ENCODE measurements at places on chromosomes 16 and 17.

DNA sequence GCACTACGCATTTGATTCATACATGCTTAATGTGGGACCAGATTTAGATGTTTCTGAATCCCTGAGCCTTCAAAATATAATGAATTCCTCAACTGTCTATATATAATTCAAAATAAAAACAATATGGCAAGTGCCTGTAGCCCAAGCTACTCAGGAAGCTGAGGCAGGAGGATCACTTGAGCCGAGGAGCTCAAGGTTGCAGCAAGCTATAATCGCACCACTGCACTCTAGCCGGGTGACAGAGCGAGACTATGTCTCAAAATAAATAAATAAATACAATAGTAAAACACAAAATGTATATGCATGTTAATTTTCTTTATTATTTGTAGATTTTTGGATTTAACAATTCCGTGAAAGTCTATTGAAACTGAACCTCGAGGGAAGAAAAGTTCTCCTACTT lies 50.6 kb upstream of the IRX6 start:
- DNase-seq, result no peak

- DNase-seq, result no peak
These were observed 528 bp downstream of the HAGHL start for GRCh38 chr16:727291-727977.

GRCh38 chr17:78979780-78980623 lies at the start of gene LGALS3BP:
LGALS3BP (minus strand) TSS chr17:78979923; CDS start chr17:78977191, 2,732 bp downstream.
- no peak for DNase-seq

DNA sequence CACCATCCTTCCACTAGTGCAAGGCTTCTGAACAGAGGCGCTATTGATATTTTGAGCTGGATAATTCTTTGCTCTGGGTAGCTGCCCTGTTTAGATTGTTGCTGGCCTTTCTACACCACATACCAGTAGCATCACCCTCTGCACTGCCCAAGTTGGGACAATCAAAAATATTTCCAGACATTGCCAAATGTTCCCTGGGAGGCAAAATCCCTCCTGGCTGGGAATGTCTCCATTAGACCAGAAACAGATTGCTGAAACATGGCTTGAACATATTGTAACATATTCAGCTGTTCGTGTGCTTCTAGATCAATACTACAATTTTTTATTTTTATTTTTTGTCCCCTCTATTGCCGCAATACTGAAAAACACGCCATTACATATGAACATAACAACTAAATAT lies 174.6 kb downstream of the ABCA8 start:
- no peak for DNase-seq

- DNase-seq, result no peak
These were observed 1.0 kb downstream of the PRRT2 start for GRCh38 chr16:29812754-29813643.

DNA sequence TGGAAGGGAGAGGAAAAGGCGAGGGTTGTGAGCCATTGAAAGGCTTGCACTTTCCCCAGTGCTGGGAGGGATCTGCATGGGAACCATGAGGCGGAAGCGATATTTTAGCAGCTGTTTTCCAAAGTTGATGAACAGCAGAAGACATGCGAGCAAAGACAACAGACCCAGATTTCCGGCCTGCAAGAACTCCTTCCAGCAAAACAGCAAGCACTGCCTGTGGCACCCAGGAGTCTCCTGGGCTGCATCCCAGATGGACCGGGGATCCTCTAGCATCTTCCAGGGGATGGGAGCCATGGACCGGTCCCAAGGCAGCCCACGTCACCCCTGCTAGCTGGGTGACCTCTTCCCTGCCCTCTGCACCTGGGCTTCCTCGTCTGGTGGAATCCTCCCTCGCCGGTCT lies 162.8 kb downstream of the IRF8 start:
- DNase-seq, result no peak

DNA sequence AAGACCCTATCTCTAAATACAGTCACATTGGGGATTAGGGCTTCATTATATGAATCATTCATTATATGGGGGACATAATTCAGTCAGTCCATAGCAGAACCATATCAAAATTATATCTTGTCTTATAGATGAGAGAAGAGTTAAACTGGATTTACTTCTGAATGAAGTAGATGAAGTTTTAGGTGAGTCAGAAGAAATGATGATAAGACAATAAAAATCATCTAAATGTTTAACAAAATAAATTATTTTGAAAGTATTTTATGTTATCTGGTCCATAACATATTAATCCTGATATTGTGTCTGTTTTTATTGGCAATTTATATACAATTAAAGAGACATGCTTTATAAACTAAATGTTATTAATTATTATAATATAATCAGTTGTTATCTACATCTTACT lies 76.9 kb upstream of the EFCAB3 start:
- DNase-seq, result no peak

GRCh38 chr17:35019386-35020179 lies 39.3 kb downstream of the LIG3 start:
- no peak for DNase-seq

Data from central memory CD8-positive, alpha-beta T cell (primary cell).